ENCODE measurements at places on chromosomes 2 and 18. TPM values are rescaled to one million over a fixed set of nuclear protein-coding genes. Genes with fewer than 3 reads are reported as not detected.
A peak's percentile ranks its signal among the peaks of the same experiment; 100 is the strongest.

CMPK2 gene
- 2.4 TPM for polyA plus RNA-seq

DSG1 gene
- polyA plus RNA-seq = not detected

KLHL41 gene
- polyA plus RNA-seq = 1.3 TPM

ABCG5 gene
- polyA plus RNA-seq = not detected

DNA sequence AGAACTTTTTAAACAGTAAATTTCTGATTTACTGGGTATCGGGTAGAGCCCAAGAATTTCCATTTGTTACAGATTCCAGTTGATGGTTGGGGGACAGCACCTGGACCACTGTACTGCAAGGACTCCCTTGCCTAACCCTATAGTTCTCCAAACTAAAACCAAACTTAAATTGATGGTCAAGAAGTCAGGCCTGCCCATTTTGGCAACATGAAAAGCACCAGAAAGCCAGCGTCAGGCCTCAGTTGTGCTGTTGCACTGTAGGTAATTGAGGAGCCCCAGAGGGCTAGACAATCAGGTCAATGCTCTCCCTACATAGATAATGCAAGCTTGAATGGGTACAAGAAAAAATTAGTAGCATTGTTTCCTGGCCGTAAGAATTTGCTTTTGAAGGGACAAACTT lies 40.5 kb downstream of the NOP58 start:
- H3K27me3 ChIP-seq = no peaks in the 10 kb centered on the region
- H3K4me1 ChIP-seq = no peaks in the 10 kb centered on the region
- no peak overlapping the region for H3K4me3 ChIP-seq
- no peak for DNase-seq

DNA sequence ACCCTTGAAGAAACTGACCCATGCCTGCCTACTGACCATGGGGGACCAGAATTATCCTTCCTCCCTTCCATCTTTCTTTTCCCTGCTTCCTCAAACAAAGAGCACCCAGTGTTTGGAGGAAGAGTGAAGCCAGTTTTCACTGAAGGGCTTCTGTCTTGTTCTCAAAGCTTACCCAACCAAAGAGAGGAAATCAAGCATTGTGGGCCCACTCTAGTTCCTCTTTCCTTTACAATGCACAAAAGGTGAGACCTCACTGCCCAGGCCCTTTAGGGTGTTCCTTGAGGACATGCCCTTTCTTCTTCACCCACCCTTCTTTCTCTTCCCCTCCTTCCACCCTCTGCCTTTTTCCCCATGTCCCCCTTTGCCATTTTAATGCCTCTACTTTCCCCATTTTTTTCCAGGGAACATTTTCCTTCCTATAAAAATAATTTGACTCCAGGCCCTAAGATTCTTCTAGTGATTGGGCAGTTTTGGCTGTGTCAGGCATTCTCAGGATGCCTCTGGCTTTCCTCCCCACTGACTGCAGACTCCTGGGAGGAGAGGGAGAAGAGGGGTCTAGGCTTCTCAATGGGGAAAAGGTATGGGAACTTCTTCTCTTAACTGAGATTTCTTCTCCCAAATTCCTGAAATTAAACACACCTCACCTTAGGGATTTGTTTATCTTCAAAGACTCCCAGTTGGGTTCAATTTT lies 126.6 kb upstream of the RMDN2 start:
- no peak overlapping the region for H3K27ac ChIP-seq
- peaks cover 42% of the 10 kb centered on the region for H3K4me1 ChIP-seq
- DNase-seq = no peak

- no peaks in the 10 kb centered on the region for H3K36me3 ChIP-seq
- no peak overlapping the region for H3K27ac ChIP-seq
- no peak overlapping the region for H3K4me3 ChIP-seq
- no peaks in the 10 kb centered on the region for H3K27me3 ChIP-seq
These were observed 254.5 kb downstream of the TFCP2L1 start for GRCh38 chr2:121030523-121030922.

HOXD10 gene
- not detected for polyA plus RNA-seq

DNA sequence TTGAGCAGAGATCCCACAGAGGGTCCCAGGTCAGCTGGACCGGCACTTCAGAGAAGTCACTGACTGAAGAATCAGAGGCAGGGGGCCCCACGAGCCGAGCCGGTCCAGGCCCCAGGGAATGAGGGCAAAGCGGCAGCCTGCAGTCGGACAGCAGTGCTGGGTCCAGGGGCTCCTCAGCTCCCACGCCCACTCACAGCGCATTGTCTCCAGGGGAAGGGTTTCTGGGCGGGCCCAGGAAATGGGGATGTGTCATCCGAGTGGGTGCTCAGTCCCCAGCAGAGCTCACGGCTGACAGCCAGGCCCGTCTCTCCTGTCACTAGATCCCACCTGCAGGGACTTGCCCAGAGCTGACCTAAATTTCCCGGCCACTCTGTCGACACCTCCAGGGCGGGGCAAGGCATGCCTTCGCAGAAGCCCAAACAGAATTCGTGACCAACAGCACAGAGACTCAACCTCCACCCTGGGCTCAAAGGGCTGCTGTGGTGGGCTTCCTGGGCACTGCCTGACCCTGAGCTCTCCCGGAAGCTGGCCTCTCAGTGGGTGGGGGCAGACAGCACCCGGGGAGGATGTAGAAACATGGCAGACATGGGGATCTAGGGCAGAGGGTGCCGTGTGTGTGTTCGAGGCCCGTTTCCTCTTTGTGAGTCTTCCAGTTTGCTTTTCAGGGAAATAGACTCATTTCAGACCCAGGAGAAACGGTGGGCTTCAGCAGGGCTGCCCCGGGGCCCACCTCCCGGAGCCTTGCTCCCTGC lies 42.1 kb upstream of the TAF1B start:
- H3K4me3 ChIP-seq = no peak overlapping the region
- peak overlapping the region; percentile 73 for H3K27ac ChIP-seq
- H3K27me3 ChIP-seq = no peaks in the 10 kb centered on the region
- H3K4me1 ChIP-seq = peaks cover 14% of the 10 kb centered on the region

DNA sequence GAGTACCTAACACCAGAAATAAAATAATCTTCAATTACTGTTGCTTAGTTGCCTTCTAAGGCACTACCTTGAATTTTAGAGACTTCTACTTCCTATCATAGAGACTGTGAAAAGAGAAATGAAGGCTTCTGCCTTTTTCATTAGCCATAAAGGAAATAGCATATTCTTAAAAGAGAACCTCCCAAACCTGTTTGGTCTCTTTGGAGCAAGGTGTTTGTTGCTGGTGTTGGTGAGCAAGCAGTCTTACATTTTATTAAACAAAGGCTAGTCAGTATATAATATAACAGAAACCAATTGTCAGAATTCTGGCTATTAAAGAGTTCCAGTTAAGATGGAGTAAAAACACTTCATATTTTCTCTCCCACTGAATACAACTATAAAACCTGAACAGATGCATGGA lies 116.4 kb downstream of the TAF4B start:
- H3K4me1 ChIP-seq = no peaks in the 10 kb centered on the region
- peak; percentile 74 for DNase-seq
- no peaks in the 10 kb centered on the region for H3K36me3 ChIP-seq
- no peak overlapping the region for H3K4me3 ChIP-seq

- H3K27ac ChIP-seq = no peak overlapping the region
- H3K4me1 ChIP-seq = no peaks in the 10 kb centered on the region
- H3K27me3 ChIP-seq = no peaks in the 10 kb centered on the region
- H3K4me3 ChIP-seq = no peak overlapping the region
- H3K36me3 ChIP-seq = peaks cover 39% of the 10 kb centered on the region
These were observed 82.0 kb downstream of the MTCL1 start for GRCh38 chr18:8787371-8787670.

PDE11A gene
- 0.13 TPM for polyA plus RNA-seq

Measured in stomach (tissue), 19 donors.